M059J (cell line): ENCODE measurements at places on chromosomes 5 and 9. TPM values are rescaled to one million over a fixed set of nuclear protein-coding genes. Genes with fewer than 3 reads are reported as not detected.

FOXD4L4 gene
- 0.07 TPM in 1 of 2 replicates, not detected in the other for total RNA-seq

SLC36A3 gene
- not detected in 2 replicates for total RNA-seq

GCNT4 gene
- total RNA-seq, result 0.79 and 1.2 TPM in 2 replicates

SAXO1 gene
- 0.10 TPM in 1 of 2 replicates, not detected in the other for total RNA-seq

RALGPS1 gene
- total RNA-seq, result 3.6 and 9.8 TPM in 2 replicates

SLCO6A1 gene
- total RNA-seq, result not detected in 2 replicates

PDLIM4 gene
- 11.7 and 25.0 TPM in 2 replicates for total RNA-seq

ISL1 gene
- not detected in 2 replicates for total RNA-seq

STING1 gene
- total RNA-seq, result 29.3 and 35.2 TPM in 2 replicates

BSPRY gene
- not detected in 2 replicates for total RNA-seq
